Airway epithelial cell (primary cell): ENCODE measurements at places on chromosomes 5 and 9. TPM values are rescaled to one million over a fixed set of nuclear protein-coding genes. Genes with fewer than 3 reads are reported as not detected.

The HACD4 gene
- total RNA-seq = 2.3 and 3.4 TPM in 2 replicates

The KIF4B gene
- not detected in 2 replicates for total RNA-seq

The NXNL2 gene
- total RNA-seq = 0.23 TPM in 1 of 2 replicates, not detected in the other

The SLC25A2 gene
- total RNA-seq = not detected in 2 replicates

The PCDHB13 gene
- total RNA-seq = 0.09 and 0.14 TPM in 2 replicates

The FOXD4L4 gene
- total RNA-seq = 0.07 and 0.19 TPM in 2 replicates

The PCDHB4 gene
- not detected in 2 replicates for total RNA-seq

The ERGIC1 gene
- 58.2 and 91.5 TPM in 2 replicates for total RNA-seq

The KIF27 gene
- total RNA-seq = 1.1 and 1.8 TPM in 2 replicates

The GCNT4 gene
- total RNA-seq = 1.3 and 3.1 TPM in 2 replicates

The TNC gene
- 41.8 and 58.9 TPM in 2 replicates for total RNA-seq

The TAF1L gene
- not detected in 2 replicates for total RNA-seq

The PLAC8L1 gene
- total RNA-seq = not detected in 2 replicates

The CCNO gene
- total RNA-seq = 1.8 and 3.5 TPM in 2 replicates

The ACOT12 gene
- not detected in 2 replicates for total RNA-seq

The CCL27 gene
- 0.28 TPM in 1 of 2 replicates, not detected in the other for total RNA-seq

The ATP10B gene
- 3.1 and 3.9 TPM in 2 replicates for total RNA-seq

The EQTN gene
- 0.78 TPM in 1 of 2 replicates, not detected in the other for total RNA-seq

The CTXN3 gene
- total RNA-seq = not detected in 2 replicates

The SLC6A7 gene
- not detected in 2 replicates for total RNA-seq

The SLC9A3 gene
- total RNA-seq = 2.6 and 3.9 TPM in 2 replicates

The FABP6 gene
- 0.56 and 0.70 TPM in 2 replicates for total RNA-seq

The DPYSL3 gene
- 15.4 and 19.6 TPM in 2 replicates for total RNA-seq

The SPATA31A3 gene
- total RNA-seq = not detected in 2 replicates

The FGF1 gene
- total RNA-seq = 0.93 and 2.0 TPM in 2 replicates

The NSD1 gene
- 22.3 and 24.3 TPM in 2 replicates for total RNA-seq

The GRAMD2B gene
- total RNA-seq = 24.3 and 24.9 TPM in 2 replicates
